EH (cell line): ENCODE measurements at places on chromosomes 3 and 15.

- DNase-seq = no peak
These were observed 5.3 kb upstream of the BCL6 start for GRCh38 chr3:187750513-187751123.

- DNase-seq = peak; percentile 65
These were observed 271.5 kb downstream of the SATB1 start for GRCh38 chr3:18153571-18154173.

GRCh38 chr3:116341899-116342298 is 103.4 kb downstream of the LSAMP start:
- DNase-seq = no peak

GRCh38 chr15:33844186-33844585 is 124.1 kb upstream of the CHRM5 start:
- DNase-seq = no peak

DNA sequence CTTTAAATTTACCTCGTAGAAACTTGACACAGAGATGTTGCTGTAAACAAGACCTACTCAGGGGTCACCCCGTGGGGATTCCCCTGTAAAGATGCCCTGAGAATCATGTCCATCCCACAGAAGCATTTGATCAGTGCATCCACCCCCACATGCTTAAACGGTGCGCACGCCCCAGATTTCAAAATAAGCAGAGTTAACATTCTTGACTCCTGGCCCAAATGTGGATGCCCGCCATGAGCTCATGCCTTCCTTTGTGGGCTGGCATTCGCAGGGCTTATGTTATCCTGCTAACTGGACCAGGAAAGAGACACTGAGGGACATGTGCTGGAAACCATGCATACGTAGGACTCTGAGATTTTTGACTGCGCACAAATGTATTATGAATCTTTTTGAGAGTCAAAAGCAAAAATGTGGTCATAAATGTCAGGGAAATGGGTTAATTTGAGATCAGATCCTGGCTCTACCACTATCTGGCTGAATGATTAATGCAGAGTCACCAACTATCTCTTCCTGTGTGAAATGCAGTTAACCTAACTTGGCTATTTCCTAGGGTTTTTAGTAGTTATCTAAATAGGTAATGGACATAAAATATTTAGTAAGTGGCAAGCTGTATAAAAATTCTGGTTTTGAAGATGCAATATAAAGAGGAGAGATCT is 9.1 kb upstream of the TP63 start:
- no peak for DNase-seq

GRCh38 chr15:90435652-90436337 is 47.8 kb downstream of the IQGAP1 start:
- DNase-seq = no peak

DNA sequence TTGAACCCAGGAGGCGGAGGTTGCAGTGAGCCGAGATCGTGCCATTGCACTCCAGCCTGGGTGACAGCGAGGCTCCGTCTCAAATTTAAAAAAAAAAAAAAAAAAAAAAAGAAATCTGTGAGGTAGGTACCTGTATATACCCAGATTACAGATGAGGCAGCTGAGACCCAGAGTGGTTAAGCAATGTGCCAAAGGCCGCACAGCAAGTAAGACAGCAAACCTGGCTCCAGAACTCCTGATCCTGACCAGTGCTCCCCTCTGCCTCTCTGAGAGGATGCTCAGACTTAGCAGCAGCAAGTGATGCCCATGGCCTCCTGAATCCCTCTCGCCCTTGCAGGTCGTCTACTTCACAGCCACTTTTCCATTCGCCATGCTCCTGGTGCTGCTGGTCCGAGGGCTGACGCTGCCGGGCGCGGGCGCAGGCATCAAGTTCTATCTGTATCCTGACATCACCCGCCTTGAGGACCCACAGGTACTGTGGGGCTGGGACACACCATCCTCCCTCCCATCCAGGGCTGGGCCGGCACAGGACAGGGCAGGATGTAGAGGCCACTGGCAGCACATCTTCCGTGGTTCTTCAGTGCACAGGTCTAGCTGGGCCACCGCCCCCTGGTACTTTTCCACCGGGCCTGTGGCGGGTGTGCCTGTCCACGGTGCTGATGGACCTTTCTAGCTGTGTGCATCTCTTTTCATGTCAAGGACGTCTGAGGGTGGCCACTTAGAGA is 63.9 kb downstream of the SLC6A6 start:
- no peak for DNase-seq

DNA sequence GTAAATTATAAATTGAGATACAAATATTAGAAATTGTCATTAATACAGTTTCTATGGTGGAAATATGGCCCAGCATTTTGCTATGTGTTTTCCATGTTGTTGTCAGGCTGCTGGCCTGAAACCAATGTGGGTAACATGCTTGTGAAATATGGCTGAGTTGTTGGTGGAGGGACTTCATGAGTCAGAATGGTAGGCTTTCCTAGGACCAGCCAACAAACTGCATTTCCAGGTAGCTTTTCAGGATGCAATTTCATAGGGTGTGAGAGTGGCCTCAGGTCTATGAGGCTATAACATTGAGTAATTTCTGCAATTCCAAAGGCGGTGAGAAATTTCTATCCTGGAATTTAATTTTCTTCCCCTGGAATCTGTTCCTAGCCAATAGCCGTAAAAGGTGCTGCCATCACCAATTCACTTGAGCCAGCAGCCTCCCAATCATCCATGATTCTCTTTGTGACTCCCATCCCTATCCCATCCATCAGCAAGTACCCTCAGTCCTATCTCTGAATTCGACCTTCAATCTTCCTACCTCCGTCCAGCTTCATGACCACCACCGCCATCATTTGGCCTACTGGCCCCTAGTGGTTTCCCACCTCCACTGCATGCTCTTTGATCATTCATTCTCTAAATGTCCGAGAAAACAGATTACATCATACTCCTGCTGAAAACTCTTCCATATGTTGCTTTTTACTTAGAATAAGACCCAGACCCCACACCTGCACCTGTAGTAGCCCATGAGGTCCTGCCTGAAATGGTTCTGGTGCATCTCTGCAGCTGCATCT is 276.6 kb upstream of the CFAP20DC start:
- no peak for DNase-seq

- no peak for DNase-seq
These were observed 325.8 kb upstream of the FRG2C start for GRCh38 chr3:75338342-75338741.

DNA sequence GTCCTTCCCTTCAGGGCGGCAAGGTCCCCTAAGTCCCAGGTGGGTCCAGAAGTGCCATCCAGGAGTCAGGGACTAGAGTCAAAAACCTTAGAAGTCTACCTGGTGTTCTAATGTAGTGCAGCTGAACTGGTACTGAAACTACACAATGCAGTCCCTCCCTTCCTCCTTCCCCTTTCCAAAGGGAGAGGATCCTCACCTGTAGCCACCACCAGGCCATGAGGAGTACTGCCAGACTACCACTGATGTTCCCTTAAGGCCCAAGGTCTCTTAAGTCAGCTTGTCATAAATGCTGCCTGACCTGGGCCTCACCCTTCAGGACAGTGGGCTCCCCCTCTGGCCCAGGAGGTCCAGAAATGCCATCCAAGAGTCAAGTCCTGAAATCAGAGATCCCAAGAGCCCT is 98.9 kb downstream of the ULK4 start:
- DNase-seq = no peak

DNA sequence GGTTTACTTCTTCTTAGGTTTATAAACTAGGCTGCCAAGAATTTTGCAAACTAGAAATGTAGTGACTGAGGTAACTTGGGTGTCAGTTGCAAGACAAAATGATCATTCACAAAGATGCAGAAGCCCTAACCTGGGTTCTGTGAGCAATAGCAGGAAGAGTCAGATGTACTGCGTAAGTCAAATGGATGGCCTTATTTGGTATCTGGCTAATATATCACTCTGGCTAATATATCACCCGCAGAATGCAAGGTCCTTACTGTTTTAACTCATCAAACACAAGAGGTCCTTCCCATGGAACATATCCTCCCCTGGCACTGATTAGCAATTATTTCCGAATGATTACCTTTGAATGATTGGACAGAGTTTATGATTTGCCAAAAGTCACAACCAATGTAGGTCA is 37.4 kb downstream of the RBMS3 start:
- DNase-seq = no peak

GRCh38 chr15:95620934-95621579 is 709.4 kb upstream of the NR2F2 start:
- peak; percentile 52 for DNase-seq

DNA sequence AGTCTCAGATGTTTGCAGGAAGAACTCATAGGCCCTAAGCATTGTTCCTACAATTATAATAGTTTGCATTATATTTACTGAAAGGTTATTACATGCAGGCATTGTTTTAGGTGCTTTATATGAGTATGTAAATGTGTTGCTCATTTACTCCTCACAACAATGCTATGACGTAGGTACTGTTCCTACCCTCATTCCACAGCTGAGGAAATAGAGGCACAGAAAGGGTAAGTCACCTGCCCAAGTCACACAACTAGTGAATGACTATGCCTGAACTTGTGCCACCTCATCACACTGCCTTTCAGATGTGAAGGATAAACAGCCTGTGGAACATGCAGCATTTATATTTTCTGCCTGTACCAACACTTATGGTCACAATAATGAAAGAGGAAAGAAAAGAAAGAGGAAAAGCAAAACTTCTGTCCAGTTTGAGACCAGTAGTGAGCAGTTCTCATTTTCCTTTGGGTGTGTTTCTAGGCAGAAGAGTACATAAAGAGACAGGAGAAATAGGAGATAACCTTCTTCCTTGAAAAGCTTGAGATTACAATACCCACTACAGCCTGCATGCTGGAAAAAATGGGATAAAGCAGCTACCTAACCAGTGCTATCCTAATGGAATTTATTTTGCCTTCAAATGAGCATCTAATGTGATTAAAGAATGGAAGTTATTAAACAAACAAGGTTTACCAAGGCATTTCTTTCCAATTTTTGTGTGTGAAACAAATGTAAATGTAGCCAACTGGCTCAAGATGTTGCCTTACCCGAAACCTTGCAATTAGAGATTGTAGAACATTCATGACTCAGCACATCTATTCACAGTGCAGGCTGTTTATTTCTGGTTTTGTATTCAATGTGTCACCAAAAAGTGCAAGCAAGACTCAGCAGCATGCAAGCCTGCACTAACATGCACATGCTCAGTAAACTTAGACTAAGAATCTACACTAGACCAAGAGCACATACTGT is 20.5 kb upstream of the ENTPD3 start:
- DNase-seq = no peak

DNA sequence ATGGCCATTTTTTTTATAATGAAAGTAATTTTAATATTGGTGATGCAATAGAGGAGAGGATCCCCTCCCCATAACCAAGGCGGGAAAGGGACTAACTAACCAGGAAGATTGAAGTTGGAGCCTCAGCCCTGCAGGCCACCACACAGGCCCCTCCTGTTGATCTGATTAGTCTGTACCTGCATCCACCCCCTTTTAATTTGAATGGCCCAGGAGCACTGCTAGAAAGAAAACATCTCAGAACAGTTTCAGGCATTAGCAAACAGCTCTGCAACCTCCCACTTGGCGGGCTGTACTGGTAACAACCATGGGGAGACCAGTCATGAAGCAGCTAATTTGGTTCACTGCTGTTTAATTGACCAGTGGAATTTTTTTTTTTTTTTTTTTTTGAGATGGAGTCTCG is 10.3 kb downstream of the CAV3 start:
- peak; percentile 42 for DNase-seq

GRCh38 chr3:79344876-79345871 is 422.6 kb downstream of the ROBO1 start:
- DNase-seq = no peak

GRCh38 chr3:61796088-61796680 is 234.8 kb downstream of the PTPRG start:
- peak; percentile 7 for DNase-seq

- peak; percentile 71 for DNase-seq
These were observed 2.5 kb downstream of the SCG5 start for GRCh38 chr15:32643907-32644445.

DNA sequence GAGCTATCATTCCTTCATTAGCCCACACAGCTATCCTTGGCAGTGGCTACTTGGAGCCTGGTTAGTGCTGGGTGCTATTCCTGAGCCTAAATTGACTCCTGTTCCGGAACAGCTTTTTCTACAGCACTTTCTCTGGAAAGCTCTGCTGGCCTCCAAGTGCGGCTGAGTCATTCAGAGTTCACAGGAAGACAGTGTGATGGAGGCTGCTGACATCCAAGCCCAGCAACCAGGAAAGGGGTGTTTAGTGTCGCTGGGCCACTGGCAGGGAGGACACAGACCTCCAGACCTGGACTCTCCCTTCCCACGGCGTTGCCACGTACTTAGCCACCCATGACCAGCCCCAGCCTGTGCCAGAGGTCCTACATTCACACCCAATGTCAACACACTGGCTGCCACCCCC is 28.7 kb downstream of the CACNA2D2 start:
- DNase-seq = peak; percentile 31

DNA sequence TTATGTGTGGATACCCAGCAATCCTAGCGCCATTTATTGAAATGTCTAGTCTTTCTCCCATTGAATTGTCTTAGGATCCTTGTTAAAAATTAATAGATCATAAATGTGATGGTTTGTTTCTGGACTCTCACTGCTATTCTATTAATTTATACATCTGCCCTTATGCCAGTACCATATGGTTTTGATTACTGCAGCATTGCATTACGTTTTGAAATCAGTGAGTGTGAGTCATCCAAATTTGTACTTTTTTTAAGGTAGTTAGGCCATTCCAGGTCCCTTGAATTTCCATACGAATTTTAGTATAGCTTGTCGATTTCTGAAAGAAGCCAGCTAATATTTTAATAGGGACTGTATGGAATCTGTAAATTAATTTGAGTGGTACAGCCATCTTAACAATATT is 648.6 kb upstream of the ZNF385D start:
- DNase-seq = no peak

DNA sequence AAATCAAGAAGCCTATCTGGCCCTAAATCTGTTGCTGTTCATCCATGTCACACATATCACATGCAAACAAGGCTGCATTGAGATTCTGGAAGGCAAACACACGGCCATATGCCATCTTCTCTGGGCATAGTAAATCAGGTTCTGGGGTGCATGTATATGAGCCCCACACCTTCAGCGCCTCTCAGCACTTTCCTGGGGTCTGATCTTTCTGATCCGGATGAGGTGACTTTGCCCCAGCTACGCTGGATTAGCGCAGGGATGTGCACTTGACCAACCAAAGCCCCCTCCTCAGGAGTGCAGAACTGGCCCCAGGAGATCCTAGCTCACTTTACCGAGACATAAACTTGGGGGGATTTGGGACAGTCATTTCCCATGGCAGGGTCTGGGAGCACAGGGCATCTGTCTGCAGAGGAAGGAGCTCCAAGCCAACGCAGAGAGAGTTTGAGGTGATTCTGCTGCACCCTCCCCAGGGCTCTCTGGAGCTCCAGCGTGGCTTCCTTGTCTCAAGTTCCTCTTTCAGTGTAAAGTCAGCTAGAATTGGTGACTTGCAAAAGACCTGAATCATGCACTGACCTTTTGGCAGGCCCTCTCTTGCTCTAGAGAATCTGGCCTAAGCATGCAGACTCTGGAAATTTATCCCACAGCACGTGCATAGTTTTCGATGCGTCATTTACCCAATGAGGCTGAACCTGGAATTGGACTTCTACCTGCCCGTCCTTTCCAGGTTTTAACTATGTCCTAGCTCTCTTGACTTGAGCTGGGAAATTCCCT is 63.5 kb upstream of the KLF13 start:
- peak; percentile 19 for DNase-seq

DNA sequence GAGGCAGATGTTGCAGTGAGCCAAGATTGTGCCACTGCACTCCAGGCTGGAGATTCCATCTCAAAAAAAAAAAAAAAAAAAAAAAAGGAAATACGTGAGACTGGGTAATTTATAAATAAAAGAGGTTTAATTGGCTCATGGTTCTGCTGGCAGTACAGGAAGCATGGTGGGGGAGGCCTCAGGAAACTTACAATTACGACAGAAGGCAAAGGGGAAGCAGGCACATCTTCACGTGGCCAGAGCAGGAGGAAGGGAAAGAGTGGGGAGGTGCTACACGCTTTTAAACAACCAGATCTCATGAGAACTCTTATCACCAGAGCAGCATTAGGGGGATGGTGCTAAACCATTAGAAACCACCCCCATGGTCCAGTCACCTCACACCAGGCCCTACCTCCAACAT is 138.2 kb upstream of the IL12A start:
- DNase-seq = no peak
